Uterus (tissue), 4 donors: ENCODE measurements at places on chromosomes 3 and 15. TPM values are rescaled to one million over a fixed set of nuclear protein-coding genes. Genes with fewer than 3 reads are reported as not detected.

- no peaks in the 10 kb centered on the region for H3K27me3 ChIP-seq
- H3K4me1 ChIP-seq: no peaks in the 10 kb centered on the region
- H3K4me3 ChIP-seq: no peak overlapping the region
- no peak overlapping the region for H3K27ac ChIP-seq
- no peaks in the 10 kb centered on the region for H3K36me3 ChIP-seq
- DNase-seq: no peak
These were observed 140.0 kb downstream of the MEIS2 start for GRCh38 chr15:36960179-36960946.

- no peaks in the 10 kb centered on the region for H3K27me3 ChIP-seq
- no peak overlapping the region for H3K27ac ChIP-seq
- no peak for DNase-seq
These were observed 112.9 kb downstream of the SEC22A start for GRCh38 chr3:123314359-123315270.

DNA sequence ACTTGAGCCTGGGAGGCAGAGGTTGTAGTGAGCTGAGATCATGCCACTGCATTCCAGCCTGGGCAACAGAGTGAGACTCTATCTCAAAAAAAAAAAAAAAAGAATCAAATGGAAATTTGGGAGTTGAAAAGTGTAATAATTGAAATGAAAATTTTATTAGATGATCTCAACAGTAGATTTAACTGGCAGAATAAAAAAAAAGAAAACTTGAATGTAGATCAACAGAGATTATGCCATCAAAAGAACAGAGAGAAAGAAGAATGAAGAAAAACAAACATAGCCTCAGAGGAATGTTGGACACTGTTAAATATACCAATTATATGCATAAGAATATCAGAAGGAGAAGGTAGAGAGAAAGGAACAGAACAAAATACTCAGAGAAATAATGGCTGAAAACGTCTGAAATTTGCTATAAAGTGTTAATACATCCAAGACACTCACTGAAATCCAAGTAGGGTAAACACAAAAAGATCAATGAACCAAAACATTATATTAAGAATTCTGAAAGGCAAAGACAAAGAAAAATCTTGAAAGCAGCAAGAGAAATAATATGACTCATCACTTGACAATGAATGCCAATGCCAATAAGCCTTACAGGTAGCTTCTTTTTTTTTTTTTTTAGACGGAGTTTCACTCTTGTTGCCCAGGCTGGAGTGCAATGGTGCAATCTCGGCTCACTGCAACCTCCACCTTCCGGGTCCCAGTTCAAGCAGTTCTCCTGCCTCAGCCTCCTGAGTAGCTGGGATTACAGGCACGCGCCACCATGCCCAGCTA, 14.6 kb upstream of the ELP6 start:
- H3K36me3 ChIP-seq: no peaks in the 10 kb centered on the region
- H3K4me3 ChIP-seq: no peak overlapping the region
- H3K27me3 ChIP-seq: no peaks in the 10 kb centered on the region
- H3K27ac ChIP-seq: no peak overlapping the region
- DNase-seq: no peak

DNA sequence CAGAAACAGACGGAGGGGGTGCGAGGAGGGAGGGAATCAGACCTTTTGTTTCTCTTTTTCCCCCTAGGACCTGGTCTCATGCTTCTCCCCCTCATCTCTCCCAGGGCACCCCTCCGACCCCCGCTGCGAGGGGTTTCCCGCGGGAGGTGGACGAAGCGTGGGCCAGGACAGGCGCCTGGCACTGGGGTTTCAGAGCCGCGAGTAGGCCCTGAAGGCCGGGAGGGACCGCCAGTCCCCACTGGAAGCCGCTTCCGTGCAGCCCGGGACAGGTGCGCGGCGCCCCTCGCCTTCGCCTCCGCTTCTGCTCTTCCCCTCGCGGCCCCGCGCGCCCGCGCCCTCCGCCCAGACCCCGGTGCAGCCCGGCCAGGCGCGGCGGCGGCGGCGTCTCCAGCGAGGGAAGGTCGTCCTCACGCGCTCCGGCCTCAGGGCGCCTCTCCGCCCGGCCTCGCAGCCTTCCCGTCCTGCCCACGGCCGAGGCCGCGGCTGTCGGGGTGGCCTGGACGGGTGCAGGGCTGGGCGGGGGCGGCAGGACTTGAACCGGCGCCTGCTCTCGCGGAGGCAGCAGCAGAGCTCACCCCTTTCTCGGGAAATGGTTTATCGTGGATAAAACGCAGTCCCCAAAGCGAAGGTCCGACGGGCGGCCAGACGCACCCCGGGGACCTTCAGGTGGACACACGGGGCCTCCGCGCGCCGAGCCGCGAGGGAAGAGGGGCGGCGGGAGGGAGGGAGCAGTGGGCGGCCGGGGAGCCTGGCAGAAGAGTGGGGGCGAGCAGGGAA, 31.5 kb upstream of the ADAMTS17 start:
- H3K4me1 ChIP-seq: no peaks in the 10 kb centered on the region
- peak overlapping the region; percentile 84 for H3K27ac ChIP-seq
- H3K36me3 ChIP-seq: no peaks in the 10 kb centered on the region

- no peak for DNase-seq
- H3K27ac ChIP-seq: no peak overlapping the region
- H3K4me1 ChIP-seq: no peaks in the 10 kb centered on the region
- no peaks in the 10 kb centered on the region for H3K27me3 ChIP-seq
- H3K4me3 ChIP-seq: no peak overlapping the region
- H3K36me3 ChIP-seq: no peaks in the 10 kb centered on the region
These were observed 5.4 kb upstream of the C15orf61 start for GRCh38 chr15:67515557-67515956.

DNA sequence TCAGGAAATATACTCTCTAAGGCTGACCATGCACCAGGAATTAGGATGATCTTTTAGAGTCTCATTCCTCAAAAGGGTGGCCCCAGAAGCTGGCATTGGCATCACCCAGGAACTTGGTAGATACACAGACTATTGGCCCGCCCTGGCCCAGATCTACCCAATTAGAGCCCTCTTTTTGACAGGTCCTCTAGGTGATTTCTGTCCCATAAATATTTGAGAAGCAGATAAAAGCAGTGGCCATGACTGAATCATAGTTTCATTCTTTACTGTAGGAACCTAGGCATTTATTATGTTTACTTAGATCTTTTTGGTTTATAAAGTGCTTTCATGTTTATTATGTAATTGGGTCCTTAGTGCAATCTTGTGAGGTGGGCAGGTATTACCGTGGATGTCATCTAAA, 7.6 kb downstream of the TLNRD1 start:
- H3K27ac ChIP-seq: no peak overlapping the region
- H3K4me3 ChIP-seq: no peak overlapping the region
- no peaks in the 10 kb centered on the region for H3K27me3 ChIP-seq
- DNase-seq: no peak
- peaks cover 3% of the 10 kb centered on the region for H3K4me1 ChIP-seq

DNA sequence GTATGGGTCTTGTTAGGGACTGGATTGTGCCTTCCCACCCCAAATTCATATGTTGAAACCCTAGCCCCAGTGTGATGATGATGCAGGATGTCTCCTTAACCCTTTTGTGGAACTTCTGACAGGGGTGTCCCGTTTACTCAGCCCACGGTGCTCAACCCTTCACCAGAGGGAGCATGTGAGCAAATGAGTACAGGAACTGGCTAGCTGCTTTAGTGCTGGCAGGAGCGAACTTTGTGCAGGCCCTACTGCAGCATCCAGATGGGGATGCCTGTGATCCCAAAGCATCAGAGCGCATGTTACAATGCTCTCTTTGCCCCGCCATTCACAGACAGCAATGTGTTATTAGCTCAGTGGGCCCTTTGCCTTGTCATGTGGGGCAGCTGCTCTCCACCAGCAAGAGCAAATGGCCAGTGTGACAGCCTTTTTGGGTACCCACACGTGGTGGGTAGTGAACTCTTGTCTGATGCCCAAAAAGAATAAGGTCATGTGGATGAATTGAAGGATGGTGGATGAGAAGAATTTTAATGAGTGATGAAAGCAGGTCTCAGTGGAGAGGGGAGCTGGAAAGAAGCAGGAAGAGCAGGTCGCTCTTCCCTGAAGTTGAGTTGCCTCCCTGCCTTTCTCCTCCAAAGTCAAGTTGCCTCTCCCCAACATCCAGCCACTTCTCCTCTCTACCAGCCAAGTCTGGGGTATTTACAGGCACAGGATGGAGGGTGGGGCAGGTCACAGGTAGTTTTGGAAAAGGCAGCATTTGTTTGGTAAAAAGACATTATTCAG, 63.3 kb upstream of the STRIT1 start:
- no peak for DNase-seq
- H3K4me3 ChIP-seq: no peak overlapping the region
- no peaks in the 10 kb centered on the region for H3K4me1 ChIP-seq
- H3K27me3 ChIP-seq: no peaks in the 10 kb centered on the region
- H3K36me3 ChIP-seq: no peaks in the 10 kb centered on the region
- H3K27ac ChIP-seq: no peak overlapping the region

GRCh38 chr15:33411596-33412540, 101.1 kb downstream of the RYR3 start:
- no peak for DNase-seq
- no peaks in the 10 kb centered on the region for H3K36me3 ChIP-seq
- H3K27me3 ChIP-seq: no peaks in the 10 kb centered on the region
- no peak overlapping the region for H3K4me3 ChIP-seq
- no peak overlapping the region for H3K27ac ChIP-seq

DNA sequence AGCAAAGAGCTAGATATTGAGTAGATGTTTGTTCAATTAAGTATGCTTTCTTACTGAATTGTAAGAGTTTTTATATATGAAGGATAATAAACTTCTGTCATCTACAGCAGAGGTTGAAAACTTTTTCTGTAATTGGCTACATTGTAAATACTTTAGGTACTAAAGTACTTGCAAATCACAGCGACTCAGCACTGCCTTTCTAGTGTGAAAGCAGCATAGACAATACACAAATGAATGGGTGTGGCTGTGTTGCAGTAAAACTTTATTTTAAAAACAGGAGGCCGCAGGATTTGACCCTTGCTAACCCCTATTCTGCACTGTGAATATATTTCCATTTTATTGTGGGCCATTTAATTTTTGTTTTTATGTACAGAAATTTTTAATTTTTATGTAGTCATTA, 104.3 kb upstream of the TMC3 start:
- no peak for DNase-seq
- no peak overlapping the region for H3K4me3 ChIP-seq
- H3K27ac ChIP-seq: no peak overlapping the region
- no peaks in the 10 kb centered on the region for H3K27me3 ChIP-seq
- no peaks in the 10 kb centered on the region for H3K36me3 ChIP-seq
- H3K4me1 ChIP-seq: no peaks in the 10 kb centered on the region

DNA sequence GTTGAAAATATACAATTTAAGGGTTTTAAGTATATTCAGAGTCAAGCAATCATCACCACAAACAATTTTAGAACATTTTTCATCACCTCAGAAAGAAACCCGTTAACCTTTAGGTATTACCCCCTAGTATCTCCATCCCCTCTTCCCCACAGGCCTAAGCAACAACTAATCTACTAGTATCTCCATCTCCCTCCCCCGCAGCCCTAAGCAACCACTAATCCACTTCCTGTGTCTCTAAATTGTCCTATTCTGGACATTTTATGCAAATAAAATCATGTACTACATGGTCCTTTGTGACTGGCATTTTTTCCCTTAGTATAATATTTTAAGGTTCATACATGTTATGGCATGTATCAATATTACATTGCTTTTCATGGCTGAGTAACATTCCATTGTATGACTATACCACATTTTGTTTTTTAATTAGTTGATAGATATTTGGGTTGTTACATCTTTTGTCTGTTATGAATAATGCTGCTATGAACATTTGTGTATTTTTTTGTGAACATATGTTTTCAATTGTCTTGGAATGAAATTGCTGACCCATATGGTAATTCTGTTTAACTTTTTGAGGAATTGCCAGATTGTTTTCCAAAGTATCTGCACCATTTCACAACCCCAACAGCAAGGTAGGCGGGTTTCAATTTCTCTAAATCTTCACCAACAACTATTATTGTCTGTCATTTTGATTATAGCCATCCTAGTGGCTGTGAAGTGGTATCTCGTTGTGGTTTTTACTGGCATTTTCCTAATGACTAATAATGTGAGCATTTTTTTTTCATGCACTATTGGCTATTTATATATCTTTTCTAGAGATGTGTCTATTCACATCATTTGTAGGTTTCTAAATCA, 215.6 kb upstream of the CD96 start:
- no peak overlapping the region for H3K4me3 ChIP-seq
- DNase-seq: no peak
- no peaks in the 10 kb centered on the region for H3K36me3 ChIP-seq
- no peaks in the 10 kb centered on the region for H3K4me1 ChIP-seq
- H3K27me3 ChIP-seq: no peaks in the 10 kb centered on the region

DNA sequence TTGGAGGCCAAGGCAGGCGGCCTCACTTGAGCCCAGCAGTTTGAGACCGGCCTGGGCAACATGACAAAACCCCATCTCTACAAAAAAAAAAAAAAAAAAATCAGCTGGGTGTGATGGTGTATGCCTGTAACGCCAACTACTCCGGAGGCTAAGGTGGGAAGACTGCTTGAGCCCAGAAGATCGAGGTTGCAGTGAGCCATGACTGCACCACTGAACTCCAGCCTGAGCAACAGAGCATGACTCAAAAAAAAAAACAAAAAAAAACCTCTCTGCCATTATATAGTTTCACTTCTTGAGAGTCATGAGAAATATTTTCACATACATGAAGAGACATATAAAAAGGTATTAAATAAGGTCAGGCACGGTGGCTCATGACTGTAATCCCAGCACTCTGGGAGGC, 45.9 kb upstream of the CP start:
- DNase-seq: no peak
- H3K4me3 ChIP-seq: no peak overlapping the region
- H3K36me3 ChIP-seq: no peaks in the 10 kb centered on the region
- H3K27ac ChIP-seq: no peak overlapping the region

GRCh38 chr3:59817511-59817910, 767.7 kb upstream of the CFAP20DC start:
- no peak overlapping the region for H3K27ac ChIP-seq
- H3K4me1 ChIP-seq: peaks cover 5% of the 10 kb centered on the region
- H3K36me3 ChIP-seq: no peaks in the 10 kb centered on the region
- H3K27me3 ChIP-seq: no peaks in the 10 kb centered on the region
- no peak overlapping the region for H3K4me3 ChIP-seq
- no peak for DNase-seq

DNA sequence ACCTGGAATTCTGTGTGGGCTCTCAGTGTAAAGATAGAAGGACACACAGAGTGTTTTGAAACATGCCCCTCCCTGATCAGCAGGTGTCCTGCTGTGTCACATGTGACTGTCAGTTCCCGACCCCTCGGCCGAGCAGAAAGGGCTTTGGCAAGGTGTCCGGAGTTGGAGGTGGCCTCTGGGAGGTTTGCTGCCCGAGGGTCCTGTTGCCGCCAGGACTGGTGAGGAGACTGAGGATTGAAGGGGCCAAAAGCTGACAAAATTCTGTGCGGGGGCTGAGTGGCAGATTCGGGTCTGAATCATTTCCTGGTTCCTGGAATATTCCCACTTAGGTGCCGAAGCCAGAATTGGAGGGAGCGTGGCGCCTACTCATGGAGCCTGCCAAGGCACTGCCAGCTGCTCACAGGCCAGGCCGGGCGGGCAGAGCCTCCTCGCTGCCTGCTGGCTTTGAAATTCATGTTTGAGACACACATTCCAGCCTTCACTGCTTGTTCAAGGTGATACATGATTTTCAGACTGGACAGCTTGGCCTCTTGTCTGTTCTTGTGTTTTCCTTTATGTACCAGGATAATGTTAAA, 83.8 kb downstream of the APBA2 start:
- no peaks in the 10 kb centered on the region for H3K4me1 ChIP-seq
- H3K4me3 ChIP-seq: no peak overlapping the region
- H3K27ac ChIP-seq: no peak overlapping the region

PAK6 gene
- total RNA-seq: 2.3 TPM

FAM81A gene
- 4.4 TPM for total RNA-seq

SCN11A gene
- total RNA-seq: not detected

GRM2 gene
- not detected for total RNA-seq

DNAJB8 gene
- not detected for total RNA-seq

KBTBD13 gene
- total RNA-seq: 0.21 TPM
